Left ventricle myocardium superior (tissue), 1 donor: ENCODE measurements at places on chromosomes 16 and 17.

- DNase-seq: no peak
Measured at GRCh38 chr17:37170881-37171425, 204.8 kb upstream of the C17orf78 start.

GRCh38 chr17:10600571-10600970 lies 51.1 kb upstream of the MYH2 start:
- DNase-seq: no peak

DNA sequence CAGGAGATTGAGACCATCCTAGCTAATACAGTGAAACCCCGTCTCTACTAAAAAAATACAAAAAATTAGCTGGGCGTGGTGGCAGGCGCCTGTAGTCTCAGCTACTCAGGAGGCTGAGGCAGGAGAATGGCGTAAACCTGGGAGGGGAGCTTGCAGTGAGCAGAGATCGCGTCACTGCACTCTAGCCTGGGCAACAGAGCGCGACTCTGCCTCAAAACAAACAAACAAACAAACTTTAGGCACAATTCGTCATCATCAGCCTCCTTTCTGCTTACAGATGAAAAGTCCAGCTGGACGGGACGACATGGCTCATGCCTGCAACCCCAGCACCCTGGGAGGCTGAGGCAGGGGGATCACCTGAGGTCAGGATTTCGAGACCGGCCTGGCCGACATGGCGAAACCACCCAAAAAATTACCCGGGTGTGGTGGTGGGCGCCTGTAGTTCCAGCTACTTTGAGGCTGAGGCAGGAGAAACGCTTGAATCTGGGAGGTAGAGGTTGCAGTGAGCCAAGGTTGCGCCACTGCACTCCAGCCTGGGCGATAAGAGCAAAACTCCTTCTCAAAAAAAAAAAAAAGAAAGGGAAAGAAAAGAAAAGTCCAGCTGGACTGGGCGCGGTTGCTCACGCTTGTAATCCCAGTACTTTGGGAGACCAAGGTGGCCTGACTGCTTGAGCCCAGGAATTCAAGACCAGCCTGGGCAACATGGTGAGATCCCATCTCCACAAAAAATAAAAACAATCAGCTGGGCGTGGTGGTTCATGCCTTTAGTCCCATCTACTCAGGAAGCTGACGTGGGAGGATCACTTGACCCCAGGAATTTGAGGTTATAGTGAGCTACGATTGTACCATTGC lies 1.5 kb upstream of the SPIRE2 start:
- no peak for DNase-seq

- no peak for DNase-seq
Measured at GRCh38 chr17:44967907-44968224, 237 bp downstream of the C1QL1 start.

DNA sequence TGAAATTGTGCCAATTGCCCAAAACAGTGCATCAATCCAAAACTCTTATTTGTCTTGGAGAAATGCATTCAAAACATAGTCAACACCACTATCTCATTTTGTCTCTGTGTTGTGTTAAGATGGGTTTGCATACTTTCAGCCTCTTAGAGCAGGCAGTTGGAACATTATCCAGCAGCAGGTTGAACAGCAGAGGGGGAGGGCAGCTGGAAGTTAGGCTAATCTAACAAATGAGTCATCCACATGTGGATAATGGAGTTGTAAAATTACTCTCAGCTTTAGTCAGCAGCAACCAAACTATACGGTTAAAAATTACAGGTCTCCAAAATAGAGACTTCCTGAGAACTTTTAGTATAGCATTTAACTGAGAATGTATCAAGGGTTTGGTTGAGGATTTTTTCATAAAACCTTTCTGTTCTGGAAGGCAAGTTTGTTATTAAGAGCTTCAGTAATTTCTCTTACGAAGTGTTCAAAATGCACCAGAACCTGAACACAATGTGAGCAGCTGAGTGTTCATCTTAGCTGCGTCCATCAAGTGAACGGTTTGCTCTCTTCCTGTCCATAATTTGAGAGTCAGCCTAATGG lies 46.3 kb downstream of the PRKCA start:
- DNase-seq: no peak

GRCh38 chr16:87033541-87034300 lies 283.5 kb downstream of the C16orf95 start:
- DNase-seq: peak; percentile 67

GRCh38 chr17:65078441-65079160 lies 22.1 kb upstream of the GNA13 start:
- DNase-seq: no peak

- DNase-seq: no peak
Measured at GRCh38 chr16:87288753-87289362, 28.3 kb downstream of the C16orf95 start.

DNA sequence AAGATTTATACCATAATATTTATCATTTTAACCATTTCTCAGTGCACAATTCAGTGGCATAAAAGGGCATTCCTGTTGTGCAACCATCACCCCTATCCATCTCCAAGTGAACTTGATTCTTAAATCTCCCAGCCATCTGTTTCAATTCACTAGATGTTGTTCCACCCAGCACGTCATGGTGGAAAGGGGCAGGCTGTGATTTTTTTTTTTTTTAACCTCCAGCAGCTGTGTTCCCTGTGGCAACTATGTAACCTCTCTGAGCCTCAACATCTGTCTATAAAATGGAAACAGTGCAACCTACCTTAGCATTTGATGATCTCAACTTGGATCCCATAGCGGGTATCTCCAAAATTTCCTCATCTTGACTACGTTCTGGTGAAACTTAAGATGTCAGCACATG lies 604.5 kb downstream of the WWOX start:
- DNase-seq: no peak

DNA sequence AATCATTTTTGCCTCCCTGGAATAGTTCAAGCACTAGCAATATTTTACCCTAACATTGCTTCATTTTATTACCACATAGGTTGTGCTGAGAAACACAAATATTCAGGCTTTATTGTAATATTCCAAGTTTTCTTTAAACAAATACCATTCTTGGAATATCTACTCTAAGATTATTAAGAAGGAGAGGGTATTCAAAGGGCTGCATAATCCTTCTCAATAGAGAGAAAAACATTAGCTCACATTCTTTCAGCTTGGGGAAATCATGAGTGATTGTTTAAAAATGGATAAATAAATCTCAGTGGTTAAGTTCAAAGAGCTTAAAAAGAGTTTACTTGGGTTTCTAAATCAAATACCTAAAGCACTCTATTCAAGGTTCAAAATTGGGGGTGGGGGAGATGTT lies 111.9 kb upstream of the CORO6 start:
- DNase-seq: no peak

- peak; percentile 92 for DNase-seq
Measured at GRCh38 chr17:45098869-45099616, 33.3 kb downstream of the PLCD3 start.

- no peak for DNase-seq
Measured at GRCh38 chr17:77535892-77536291, 395.1 kb downstream of the SEC14L1 start.

DNA sequence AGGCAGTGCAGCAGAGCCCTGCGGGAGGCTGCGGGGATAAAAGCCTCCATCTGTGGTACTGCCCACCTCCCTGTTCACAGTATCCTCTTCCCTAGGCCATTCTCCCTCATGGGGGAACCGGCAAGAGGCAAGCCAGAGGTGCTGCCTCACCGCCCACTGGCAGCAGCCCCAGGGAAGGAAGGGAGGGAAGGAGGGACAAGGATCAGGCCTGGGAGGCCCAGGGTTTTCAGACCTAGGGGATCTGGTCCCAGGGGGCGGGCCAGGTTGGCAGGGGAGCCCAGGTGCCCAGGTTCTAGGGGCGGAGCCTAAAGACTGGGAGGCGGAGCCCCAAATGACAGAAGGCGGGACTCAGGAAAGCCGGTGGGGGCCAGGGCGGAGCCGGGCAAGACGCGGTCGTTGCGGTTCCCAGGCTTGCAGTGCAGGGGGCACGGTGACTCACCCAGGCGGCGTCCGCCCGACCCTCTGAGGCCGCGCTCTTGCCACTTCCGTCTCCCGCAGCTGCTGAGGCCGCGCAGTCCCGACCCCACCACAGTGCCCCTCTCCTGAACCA lies 3.0 kb upstream of the MTMR4 start:
- no peak for DNase-seq

DNA sequence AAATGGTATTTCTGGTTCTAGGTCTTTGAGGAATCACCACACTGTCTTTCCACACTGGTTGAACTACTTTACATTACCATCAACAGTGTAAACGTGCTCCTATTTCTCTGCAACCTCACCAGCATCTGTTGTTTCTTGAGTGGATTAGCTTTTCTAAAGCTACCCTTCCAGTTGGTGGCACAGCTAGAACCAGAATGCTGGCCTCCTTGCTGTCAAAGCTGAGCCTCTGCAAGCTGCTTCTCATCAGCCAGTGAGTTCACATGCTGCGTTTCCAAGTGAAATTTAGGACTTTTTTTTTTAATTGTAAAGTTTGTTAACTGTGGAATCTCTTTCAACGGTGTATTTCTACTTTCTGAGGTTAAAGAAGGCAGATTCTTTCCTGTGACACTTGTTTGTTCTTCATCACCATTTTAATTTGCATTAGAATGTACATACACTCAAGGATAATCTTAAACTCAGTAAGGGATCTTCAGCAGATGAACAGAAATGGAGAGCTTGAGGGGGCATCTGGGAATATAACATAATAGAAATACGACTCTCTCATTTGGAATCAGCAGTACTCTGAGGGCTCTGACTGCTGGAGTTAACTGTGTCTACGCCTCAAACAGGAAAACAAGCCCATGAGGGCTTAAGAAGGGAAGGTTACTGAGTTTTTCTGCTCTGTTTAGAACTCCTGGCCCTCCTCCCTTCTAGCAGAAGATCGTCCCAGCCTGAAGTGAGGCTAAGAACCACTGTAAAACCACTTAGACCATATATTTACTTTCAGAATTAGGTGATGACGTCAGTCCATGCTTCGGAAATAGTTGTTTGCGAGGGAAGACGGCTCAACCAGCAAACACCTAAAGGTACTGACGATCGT lies 148.4 kb upstream of the FAM20A start:
- DNase-seq: no peak

DNA sequence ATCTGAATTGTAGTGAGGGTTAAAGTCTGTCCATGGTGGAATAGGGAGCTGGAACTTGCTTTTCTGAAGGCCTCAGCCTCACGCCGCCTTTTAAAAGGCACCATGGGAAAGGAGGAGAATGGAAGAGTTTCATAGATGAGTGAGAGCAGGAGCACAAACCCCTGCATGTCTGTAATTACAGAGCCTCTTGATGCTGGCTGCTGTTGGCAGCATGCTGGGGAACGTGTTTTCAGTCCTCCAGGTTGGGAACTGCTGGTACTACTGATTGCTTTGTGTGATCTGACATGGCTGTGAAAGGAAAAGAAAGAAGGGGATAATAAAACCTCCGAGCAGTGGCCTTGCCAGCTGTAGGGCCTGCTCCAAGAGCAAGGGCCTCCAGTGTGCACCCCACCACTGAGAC lies 16.8 kb upstream of the DYNLL2 start:
- DNase-seq: no peak

GRCh38 chr17:81684442-81684911 lies 666 bp downstream of the HGS start:
- no peak for DNase-seq

GRCh38 chr17:4895657-4896331 lies 3.5 kb upstream of the C17orf107 start:
- DNase-seq: peak; percentile 25

DNA sequence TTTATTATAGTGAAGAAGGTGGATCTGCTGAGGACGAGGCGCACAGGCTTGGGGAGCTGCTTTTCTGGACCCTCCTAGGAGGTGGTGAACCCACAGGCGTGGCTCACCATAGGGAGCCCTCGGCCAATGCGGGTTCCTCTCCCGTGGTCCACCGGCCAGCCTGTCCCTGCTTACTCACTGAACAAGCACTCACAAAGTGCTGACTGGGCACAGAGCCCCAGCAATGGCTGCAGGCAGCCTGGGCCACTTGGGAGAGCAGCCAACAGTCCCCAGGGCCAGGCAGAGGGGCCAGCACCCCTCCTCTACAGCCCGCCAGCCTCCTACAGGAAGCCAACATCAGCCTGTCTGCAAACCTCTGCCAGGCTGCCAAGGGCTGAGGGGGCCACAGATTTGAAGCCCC lies 19.1 kb upstream of the NCBP3 start:
- DNase-seq: peak; percentile 50

GRCh38 chr16:1975432-1976215 lies 3.8 kb downstream of the TBL3 start:
- no peak for DNase-seq

- no peak for DNase-seq
Measured at GRCh38 chr16:48556913-48557351, 53.0 kb downstream of the N4BP1 start.

- no peak for DNase-seq
Measured at GRCh38 chr16:81251871-81252270, 13.4 kb downstream of the BCO1 start.

- DNase-seq: no peak
Measured at GRCh38 chr17:67055041-67055443, 10.7 kb downstream of the CACNG1 start.

DNA sequence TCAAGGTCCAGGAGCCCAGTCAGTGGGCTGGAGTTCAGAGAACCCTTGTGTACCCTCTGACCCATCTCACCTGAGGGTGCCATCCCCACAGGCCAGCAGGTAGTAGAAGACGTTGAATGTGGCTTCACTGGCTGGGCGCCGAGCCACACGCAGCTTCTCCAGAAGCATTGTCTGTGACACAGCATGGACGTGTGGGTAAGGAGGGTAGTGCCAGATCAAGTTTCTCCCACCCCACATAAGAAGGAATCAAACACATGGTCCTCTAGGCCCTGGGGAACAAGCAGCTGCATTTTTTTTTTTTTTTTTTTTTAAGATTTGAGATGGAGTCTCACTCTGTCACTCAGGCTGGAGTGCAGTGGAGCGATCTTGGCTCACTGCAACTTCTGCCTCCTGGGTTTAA lies 60.9 kb downstream of the MYO18A start:
- DNase-seq: no peak

GRCh38 chr17:12739500-12739899 lies 49.8 kb upstream of the ARHGAP44 start:
- DNase-seq: no peak

DNA sequence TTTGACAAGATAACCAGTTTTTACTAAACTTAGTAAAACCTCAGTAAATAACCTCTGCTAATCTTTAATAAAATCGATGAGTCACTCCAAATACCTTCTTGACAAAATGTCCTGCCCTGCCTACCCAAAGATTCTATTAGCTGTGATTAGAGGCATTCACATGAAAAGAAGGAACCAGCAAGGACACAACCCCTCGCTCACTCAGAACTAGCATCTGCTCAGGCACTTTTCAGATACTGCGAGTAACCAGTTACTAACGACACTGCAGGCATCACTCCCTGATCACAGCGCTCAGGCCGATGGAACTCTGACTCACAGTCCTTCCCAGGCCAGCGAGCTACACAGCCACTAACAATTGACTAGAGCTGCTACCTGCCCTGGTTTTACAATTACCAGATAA lies 24.3 kb downstream of the PELP1 start:
- no peak for DNase-seq

DNA sequence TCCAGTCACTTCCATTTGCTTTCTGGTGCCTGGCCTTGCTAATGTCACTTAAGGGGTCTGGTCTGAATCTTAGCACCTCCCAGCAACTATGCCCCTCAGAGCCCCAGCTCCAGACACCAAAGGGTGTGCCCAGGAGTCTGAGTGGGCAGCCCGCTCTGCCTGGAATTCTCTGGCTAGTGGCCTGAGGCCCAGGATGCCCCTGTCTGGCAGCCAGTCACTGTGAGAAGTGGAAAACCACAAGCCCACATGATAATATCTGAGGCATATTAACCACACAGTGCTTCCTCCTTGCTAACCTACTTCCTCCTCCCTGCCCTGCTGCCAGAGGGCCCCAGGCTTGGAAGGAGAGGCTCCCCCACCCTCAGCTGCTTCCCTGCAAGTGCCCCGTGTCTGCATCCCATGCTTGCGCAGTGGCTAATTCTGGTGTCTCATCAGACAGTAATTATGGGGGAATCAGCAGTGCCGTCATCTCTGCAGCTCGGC lies 14.0 kb downstream of the SRCIN1 start:
- no peak for DNase-seq
